ENCODE measurements at places on chromosomes 4 and X.
A peak's percentile ranks its signal among the peaks of the same experiment; 100 is the strongest.

DNA sequence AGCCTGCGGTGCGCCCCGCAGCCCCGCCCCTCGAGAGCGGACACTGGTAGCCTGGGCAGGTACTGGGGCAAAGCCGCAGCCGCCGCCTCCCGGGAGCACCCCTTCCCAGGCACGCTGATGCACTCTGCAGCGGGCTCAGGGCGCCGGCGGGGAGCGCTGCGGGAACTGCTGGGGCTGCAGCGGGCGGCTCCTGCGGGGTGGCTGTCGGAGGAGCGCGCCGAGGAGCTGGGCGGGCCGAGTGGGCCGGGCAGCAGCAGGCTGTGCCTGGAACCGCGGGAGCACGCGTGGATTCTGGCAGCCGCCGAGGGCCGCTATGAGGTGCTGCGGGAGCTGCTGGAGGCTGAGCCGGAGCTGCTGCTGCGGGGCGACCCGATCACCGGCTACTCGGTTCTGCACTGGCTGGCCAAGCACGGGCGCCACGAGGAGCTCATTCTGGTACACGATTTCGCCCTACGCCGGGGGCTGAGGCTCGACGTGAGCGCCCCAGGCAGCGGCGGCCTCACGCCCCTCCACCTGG is 401 bp downstream of the SOWAHD start:
- no peaks in the 10 kb centered on the region for H3K27me3 ChIP-seq
- no peaks in the 10 kb centered on the region for H3K36me3 ChIP-seq
- peak overlapping the region; percentile 59 for H3K4me3 ChIP-seq
- peaks cover 5% of the 10 kb centered on the region for H3K4me1 ChIP-seq
- no peak overlapping the region for H3K27ac ChIP-seq

- H3K4me3 ChIP-seq = no peak overlapping the region
- peaks cover 32% of the 10 kb centered on the region for H3K4me1 ChIP-seq
- DNase-seq = no peak
Observed at GRCh38 chrX:130173190-130173895, 1.6 kb downstream of the RAB33A start.

- H3K27ac ChIP-seq = no peak overlapping the region
- no peak for DNase-seq
- no peaks in the 10 kb centered on the region for H3K27me3 ChIP-seq
- no peaks in the 10 kb centered on the region for H3K4me1 ChIP-seq
Observed at GRCh38 chr4:82975792-82976191, 34.8 kb downstream of the LIN54 start.

GRCh38 chr4:52038103-52038912 is at the start of gene SGCB:
SGCB (minus strand) TSS chr4:52038299; CDS start chr4:52038259, 40 bp downstream.
- peak within 1 kb of the TSS; percentile 92 for H3K4me3 ChIP-seq
- DNase-seq = peak; percentile 84
- peaks cover 8% of the 10 kb centered on the region for H3K27me3 ChIP-seq
- H3K4me1 ChIP-seq = peaks cover 12% of the 10 kb centered on the region
- peak within 1 kb of the TSS; percentile 62 for H3K27ac ChIP-seq

- H3K4me1 ChIP-seq = no peaks in the 10 kb centered on the region
- no peaks in the 10 kb centered on the region for H3K27me3 ChIP-seq
- H3K4me3 ChIP-seq = no peak overlapping the region
- H3K36me3 ChIP-seq = no peaks in the 10 kb centered on the region
- no peak overlapping the region for H3K27ac ChIP-seq
Observed at GRCh38 chrX:74437530-74437929, 16.2 kb downstream of the SLC16A2 start.

DNA sequence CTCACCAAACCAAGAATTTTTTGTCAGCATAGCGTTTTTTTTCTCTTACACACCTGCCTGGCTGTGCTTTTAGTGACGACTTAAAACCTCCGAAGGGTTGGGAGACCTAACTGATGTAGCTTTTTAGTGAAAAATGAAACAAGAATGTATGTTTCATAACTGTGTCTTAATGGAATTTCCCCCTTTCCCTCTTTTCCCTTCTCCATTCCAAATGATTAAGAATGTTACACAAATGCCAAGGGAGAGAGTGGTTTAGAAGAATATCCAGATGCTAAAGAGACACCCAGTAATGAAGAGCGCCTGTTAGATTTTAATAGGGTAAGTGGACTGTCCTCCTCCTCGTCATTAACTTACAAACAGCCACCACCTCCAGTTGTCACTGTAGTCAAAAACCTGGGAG is 33.2 kb upstream of the TBC1D14 start:
- H3K36me3 ChIP-seq = peaks cover 81% of the 10 kb centered on the region
- DNase-seq = no peak
- H3K27me3 ChIP-seq = no peaks in the 10 kb centered on the region
- no peak overlapping the region for H3K4me3 ChIP-seq
- no peak overlapping the region for H3K27ac ChIP-seq
- peaks cover 18% of the 10 kb centered on the region for H3K4me1 ChIP-seq
